ENCODE measurements at places on chromosomes 3 and 15.

DNA sequence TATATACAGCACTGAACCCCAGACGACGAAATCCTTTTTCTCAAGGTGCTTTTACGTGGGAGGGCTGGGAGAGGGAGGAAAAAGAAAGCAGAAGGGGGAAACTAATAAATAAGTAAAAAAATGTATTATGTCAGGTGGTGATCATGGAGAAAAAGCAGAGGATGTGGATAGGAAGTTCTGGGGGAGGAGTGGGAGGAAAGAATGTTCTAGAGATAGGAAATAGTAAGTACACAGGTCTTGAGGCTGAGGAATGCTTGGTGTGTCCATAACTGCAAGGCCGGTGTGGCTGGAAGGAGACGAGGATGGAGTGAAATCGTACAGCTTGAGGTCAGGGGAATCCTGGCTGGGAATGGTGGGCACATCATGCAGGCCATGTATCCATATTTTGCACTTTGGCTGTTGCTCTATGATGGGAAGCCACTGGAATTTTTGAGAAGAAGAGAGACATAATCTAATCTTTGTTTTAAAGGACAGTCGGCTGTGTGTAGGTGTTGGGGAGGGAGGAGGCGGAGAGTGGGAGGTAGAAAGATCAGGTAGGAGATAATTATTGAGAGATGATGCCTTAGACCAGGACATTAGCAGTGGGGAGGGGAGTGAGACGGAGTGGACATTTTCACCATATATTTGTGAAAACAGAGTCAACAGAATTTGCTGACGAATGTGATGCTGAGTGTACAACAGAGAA is 1.8 kb upstream of the UBE2E2 start:
- no peak for DNase-seq
- peak overlapping the region; percentile 76 for H3K4me3 ChIP-seq
- H3K27me3 ChIP-seq: peaks cover 24% of the 10 kb centered on the region
- H3K4me1 ChIP-seq: peaks cover 18% of the 10 kb centered on the region
- no peaks in the 10 kb centered on the region for H3K36me3 ChIP-seq

GRCh38 chr3:72036899-72037298 is 252.0 kb upstream of the PROK2 start:
- H3K36me3 ChIP-seq: no peaks in the 10 kb centered on the region
- DNase-seq: no peak
- no peaks in the 10 kb centered on the region for H3K4me1 ChIP-seq
- H3K4me3 ChIP-seq: no peak overlapping the region
- peaks cover 9% of the 10 kb centered on the region for H3K27me3 ChIP-seq

GRCh38 chr3:128794067-128794768 is 68.2 kb downstream of the RAB7A start:
- peaks cover 8% of the 10 kb centered on the region for H3K4me1 ChIP-seq
- H3K4me3 ChIP-seq: no peak overlapping the region
- no peak for DNase-seq
- H3K36me3 ChIP-seq: peaks cover 23% of the 10 kb centered on the region
- peak overlapping the region; percentile 52 for H3K27ac ChIP-seq
- H3K27me3 ChIP-seq: no peaks in the 10 kb centered on the region

- H3K27ac ChIP-seq: no peak overlapping the region
- H3K4me1 ChIP-seq: no peaks in the 10 kb centered on the region
- H3K4me3 ChIP-seq: no peak overlapping the region
- peaks cover 15% of the 10 kb centered on the region for H3K36me3 ChIP-seq
Observed at GRCh38 chr15:40714144-40714543, 19.2 kb downstream of the RAD51 start.

GRCh38 chr15:82909080-82909815 is 43.3 kb downstream of the HOMER2 start:
- no peak overlapping the region for H3K4me3 ChIP-seq
- H3K4me1 ChIP-seq: no peaks in the 10 kb centered on the region
- no peak overlapping the region for H3K27ac ChIP-seq
- peaks cover 2% of the 10 kb centered on the region for H3K27me3 ChIP-seq
- no peak for DNase-seq

DNA sequence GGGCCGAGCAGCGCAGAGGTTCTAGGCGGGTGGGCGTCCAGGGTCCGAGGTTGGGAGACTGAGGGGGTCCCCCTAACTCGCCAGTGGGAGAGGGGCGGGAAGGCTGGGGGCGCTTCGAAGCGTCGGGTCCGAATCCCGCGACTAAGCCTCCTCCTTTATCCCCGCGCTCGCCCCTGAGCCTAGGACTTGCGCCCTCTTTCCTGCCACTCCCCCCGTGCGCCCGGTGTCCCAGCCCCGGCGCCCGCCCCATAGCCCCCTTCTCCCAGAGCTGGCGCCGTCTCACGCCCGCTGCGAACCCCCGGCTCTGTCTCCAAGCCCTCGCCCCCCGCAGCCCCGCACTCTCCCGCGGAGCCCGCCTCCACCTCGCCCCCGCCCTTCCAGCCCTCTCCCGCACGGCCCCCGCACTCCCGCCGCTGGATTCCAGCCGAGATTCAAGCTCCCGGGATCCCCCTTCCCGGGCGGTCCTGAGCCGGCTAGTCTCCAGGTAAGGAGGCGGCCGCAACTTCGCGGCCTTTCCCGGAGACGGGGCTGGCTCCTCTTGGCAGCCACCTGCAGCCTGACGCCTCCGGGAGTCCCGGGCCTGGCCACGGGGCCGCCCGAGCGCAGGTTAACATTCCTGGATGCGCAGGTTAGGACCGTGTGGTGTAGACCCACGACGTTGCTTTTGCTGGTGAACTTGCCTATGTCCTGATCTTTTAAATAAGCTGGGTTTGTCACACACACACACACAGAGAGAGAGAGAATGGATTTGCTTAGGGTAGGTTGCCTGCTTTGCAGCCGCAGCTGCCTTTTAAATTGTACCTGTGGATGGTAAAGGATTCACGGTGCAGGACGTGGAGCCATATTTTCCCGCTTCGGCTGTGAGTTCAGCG is 563 bp downstream of the PXYLP1 start:
- H3K27ac ChIP-seq: peak overlapping the region; percentile 62
- peak; percentile 39 for DNase-seq
- no peaks in the 10 kb centered on the region for H3K36me3 ChIP-seq
- H3K4me1 ChIP-seq: peaks cover 31% of the 10 kb centered on the region

DNA sequence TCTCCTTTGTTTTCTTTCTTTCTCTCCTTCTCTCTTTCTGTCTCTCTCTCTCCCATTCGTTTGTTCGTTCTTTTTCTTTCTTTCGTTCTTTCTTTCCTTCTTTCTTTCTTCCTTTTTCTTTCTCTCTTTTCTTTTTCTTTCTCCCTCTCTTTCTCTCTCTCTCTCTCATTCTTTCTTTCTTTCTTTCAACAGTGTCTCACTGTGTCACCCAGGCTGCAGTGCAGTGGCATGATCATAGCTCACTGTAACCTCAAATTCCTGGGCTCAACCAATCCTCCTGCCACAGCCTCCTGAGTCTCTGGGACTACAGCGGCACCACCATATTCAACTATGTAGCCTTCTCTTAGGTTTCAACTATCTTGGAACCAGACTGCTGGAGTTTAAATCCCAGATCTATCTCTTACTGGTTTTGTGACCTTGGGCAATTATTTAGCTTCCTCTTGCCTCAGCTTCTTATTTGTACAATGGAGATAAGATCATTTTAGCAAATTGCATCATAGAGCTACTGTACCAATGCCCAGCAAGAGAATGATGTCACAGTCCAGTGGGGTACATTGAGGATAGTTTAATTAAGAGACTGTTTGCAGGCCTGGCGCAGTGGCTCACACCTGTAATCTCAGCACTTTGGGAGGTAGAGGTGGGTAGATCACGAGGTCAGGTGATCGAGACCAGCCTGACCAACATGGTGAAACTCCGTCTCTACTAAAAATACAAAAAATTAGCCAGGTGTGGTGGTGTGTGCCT is 27.3 kb upstream of the PARL start:
- H3K4me3 ChIP-seq: no peak overlapping the region
- no peaks in the 10 kb centered on the region for H3K36me3 ChIP-seq
- peaks cover 9% of the 10 kb centered on the region for H3K27me3 ChIP-seq
- no peak for DNase-seq

DNA sequence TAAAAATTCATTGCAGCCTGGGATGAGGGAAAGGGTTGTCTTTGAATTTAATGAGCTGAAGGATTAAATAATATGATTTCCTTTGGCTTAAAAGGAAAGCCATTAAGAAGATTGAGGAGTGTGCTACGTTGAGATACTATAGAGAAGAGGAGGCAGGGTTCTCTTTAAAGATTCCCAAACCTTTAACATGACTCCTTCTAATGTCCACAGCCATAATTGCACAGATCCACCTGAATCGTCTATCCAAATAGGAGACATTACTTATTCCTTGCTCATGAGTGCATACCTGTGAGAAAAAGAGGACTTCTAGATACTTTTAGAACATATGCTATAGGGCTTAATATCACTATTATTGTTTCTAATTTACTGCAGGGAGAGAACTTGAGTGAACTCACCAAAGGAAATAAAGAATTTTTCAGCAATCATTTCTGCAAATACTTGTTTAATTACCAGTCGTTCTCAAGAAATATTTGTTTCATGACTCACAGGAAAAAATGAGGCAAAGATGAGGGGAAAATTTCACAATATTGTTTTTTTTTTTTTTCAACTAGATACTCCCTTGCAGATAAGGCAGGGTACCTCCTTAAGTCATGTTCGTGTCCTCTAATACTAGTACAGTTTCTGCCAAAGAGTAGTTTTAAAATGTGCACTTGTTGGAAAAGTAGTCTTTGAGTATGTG is 8.9 kb upstream of the SUCNR1 start:
- peaks cover 65% of the 10 kb centered on the region for H3K4me1 ChIP-seq
- no peak for DNase-seq
- H3K27ac ChIP-seq: peak overlapping the region; percentile 81
- no peak overlapping the region for H3K4me3 ChIP-seq
- no peaks in the 10 kb centered on the region for H3K27me3 ChIP-seq

DNA sequence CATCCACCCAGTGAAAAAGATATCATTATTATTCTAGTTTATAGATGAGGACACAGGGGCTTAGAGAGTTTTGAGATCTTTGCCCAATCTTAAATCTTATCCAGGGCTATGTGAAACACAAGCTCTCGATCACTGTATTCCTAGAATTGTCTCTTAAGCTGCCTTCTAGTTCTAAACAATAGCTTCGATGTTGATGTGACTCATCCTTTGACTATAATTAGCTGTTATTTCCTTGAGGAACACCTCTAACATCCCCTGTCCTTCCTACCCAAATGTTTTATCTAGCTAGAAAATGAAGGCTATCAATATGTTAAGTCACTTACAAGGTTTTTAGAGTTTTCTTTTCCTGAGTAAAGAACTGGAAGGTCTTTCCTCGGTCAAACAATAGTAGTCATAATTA is 83.1 kb upstream of the STAC start:
- no peaks in the 10 kb centered on the region for H3K36me3 ChIP-seq
- peaks cover 25% of the 10 kb centered on the region for H3K4me1 ChIP-seq
- no peak overlapping the region for H3K4me3 ChIP-seq
- no peak overlapping the region for H3K27ac ChIP-seq

DNA sequence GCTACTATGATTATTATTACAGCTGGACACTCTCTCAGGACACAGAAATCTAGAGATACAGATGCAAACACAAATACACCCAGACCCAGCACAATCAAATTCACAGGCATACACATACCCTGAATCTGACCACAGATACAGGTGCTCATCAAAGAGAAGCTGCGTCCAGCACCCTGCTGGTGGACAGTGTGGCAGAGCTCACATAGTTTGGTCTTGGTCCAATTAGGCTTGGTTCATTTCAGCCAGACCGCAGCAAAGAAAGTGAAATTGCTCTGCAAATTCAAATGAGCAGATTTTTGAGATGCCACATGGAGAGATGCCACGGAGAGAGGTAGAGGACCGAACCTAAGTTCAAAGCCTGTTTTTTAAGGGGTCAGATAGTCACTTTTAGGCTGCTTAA is 55.6 kb downstream of the ANAPC13 start:
- H3K4me3 ChIP-seq: no peak overlapping the region
- no peak for DNase-seq
- H3K27me3 ChIP-seq: peaks cover 2% of the 10 kb centered on the region
- no peaks in the 10 kb centered on the region for H3K36me3 ChIP-seq

- peaks cover 6% of the 10 kb centered on the region for H3K36me3 ChIP-seq
- H3K27me3 ChIP-seq: no peaks in the 10 kb centered on the region
- H3K4me3 ChIP-seq: no peak overlapping the region
- no peak for DNase-seq
Observed at GRCh38 chr3:175356899-175357324, 497.8 kb downstream of the NAALADL2 start.

- H3K4me1 ChIP-seq: peaks cover 54% of the 10 kb centered on the region
- peak overlapping the region; percentile 90 for H3K27ac ChIP-seq
- H3K27me3 ChIP-seq: no peaks in the 10 kb centered on the region
- DNase-seq: no peak
Observed at GRCh38 chr3:107208100-107208499, 169.1 kb upstream of the CCDC54 start.

DNA sequence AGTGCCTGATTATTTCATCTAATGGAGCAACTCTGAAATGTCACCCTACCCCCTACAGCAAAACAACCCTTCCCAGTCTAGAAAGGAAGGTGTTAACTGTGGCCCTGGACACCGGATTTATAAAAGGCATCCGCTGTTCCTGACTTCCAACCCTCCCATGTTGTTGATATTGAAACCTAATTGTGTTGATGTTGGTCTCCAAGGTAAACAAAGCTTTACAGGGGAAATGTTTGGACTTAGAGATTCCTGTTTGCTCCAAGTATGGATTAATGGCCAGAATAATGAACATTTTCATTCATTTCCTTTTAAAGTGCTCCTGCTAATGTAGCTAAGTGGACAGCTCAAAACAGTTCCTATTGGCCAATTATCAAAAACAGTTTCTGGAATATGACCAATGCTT is 19.4 kb upstream of the LMCD1 start:
- peaks cover 25% of the 10 kb centered on the region for H3K4me1 ChIP-seq
- H3K4me3 ChIP-seq: no peak overlapping the region

GRCh38 chr3:146277953-146278631 is 27.2 kb upstream of the PLSCR4 start:
- H3K4me1 ChIP-seq: peaks cover 2% of the 10 kb centered on the region
- H3K27ac ChIP-seq: no peak overlapping the region
- DNase-seq: no peak
- H3K4me3 ChIP-seq: no peak overlapping the region
- H3K27me3 ChIP-seq: no peaks in the 10 kb centered on the region
- no peaks in the 10 kb centered on the region for H3K36me3 ChIP-seq

- H3K36me3 ChIP-seq: peaks cover 8% of the 10 kb centered on the region
- H3K4me3 ChIP-seq: peak overlapping the region; percentile 5
- peaks cover 9% of the 10 kb centered on the region for H3K4me1 ChIP-seq
- peak overlapping the region; percentile 27 for H3K27ac ChIP-seq
Observed at GRCh38 chr3:100525753-100526612, 33.6 kb downstream of the TMEM45A start.

DNA sequence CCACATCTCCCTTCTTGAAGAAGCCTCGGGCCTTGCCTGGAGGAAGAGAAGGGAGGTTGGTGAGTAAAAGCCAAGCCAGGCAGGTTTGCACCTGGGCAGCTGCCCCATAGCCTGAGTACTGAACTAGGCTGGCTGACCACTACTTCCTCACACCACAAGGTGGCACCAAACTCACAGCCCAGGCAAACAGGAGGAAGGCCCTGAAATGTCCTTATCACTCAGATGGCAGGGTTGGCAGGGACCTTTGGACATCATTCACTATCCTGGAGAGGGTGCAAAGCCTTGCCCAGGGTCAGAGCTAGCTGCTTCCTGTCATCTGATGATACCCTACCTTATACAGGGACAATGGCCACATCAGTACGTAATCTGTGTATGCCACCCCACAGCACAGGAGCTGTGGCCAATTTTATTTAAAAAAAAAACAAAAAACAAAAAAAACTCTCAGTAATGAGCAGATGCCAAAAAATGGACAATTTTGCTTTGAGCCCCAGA is 2.2 kb upstream of the GRAMD2A start:
- peak; percentile 71 for DNase-seq
- peaks cover 29% of the 10 kb centered on the region for H3K27me3 ChIP-seq
- peaks cover 3% of the 10 kb centered on the region for H3K4me1 ChIP-seq
- peaks cover 13% of the 10 kb centered on the region for H3K36me3 ChIP-seq
